M059J (cell line): ENCODE measurements at places on chromosomes 2 and 18. TPM values are rescaled to one million over a fixed set of nuclear protein-coding genes. Genes with fewer than 3 reads are reported as not detected.
A peak's percentile ranks its signal among the peaks of the same experiment; 100 is the strongest.

GRCh38 chr18:72727038-72727655, 140.6 kb downstream of the NETO1 start:
- peak; percentile 1 for DNase-seq

DNA sequence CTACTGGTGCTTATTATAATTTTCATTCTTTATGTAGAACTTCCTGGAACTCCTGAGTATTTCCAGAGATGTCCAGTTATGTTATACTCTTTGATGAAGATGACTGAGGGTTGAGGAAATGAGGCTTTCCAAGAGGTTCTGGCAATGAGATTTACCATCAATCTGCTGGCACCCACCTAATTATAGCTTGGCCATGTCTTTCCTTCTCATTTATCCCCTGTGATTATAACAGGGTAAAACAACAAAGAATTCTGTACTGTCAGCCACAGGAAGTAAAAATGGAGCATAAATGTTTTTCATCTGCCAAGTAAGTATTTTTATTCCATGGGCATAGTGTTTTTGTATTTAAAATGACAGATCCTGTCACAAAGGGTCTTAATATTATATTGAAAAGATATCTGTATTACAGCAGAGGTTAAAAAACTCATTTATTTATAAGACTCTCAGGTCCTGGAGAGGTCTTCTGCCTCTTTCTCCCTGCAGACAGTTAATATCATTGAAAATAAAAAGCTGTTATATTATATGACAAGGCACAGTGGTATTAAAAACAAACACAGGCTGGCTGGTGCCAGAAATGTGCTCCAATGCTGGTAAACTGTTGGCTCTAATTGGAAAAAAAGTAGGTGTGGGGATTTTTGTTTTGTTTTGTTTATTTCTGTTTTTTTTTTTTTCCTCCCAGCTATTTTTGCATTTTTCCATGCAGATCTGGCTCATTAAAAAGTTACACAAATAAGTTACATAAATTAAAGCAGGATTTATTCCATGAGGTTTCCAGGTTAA, 1764.1 kb upstream of the CELF4 start:
- no peak for DNase-seq

Gene PIKFYVE
- total RNA-seq: 12.0 and 16.6 TPM in 2 replicates

DNA sequence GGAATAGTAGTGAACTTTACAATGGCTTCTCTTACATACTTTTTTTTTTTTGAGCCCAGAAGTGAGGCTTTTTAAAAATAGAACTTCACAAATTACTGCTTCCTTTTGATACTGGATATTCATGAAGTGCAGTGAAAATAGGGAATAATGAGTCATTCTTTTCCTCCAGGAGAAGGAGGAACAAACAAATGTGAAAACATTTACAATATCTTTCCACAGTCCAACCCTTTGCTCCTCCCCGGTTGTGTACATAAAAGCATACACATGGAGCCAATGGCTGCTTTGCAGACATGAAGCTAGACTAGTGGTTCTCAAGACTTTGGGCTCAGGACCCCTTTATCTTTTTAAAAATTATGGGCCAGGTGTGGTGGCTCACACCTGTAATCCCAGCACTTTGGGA, 266.9 kb downstream of the GBX2 start:
- no peak for DNase-seq

Gene BOK
- 3.9 and 11.7 TPM in 2 replicates for total RNA-seq

Gene DAW1
- 0.30 TPM in 1 of 2 replicates, not detected in the other for total RNA-seq

DNA sequence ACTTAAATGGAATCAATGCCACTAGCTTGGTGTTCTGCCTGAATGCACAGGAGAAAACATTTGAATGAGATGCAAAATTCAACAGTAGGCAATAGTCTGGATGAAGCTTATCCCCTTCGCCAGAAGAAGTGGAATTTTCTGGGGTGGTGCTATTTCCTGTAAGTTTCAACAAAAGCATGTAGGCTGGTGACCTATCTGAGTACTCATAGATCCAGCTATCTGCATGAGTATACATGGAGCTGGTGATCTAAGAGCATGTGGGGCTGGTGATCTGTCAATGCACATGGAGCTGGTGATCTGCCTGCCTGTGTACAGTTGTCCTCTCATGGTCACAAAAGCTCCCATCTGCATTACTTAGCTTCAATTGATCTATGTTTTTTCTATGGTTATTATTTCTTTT, 71.2 kb downstream of the SLC9A4 start:
- no peak for DNase-seq

DNA sequence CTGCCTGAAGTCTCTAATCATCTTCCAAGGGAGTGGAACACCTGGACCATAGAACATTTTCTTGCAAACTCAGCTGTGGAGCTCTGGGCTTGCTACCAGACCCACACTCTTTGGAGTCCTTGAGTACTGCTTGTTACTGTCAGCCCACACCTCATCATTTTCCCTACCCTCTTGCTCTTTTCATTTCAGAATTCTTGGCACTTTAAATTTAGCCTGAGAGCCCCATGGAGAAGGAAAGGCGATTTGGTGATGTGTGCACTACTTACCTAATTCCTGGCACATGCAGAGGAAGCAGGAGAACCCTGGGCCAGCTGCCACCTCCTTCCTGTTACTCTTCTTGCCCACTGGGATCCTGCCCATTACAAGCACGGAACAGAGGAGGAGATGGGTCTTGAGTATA, 31.7 kb downstream of the TMEM178A start:
- peak; percentile 15 for DNase-seq

GRCh38 chr2:43068631-43069517, 157.5 kb downstream of the ZFP36L2 start:
- peak; percentile 68 for DNase-seq

DNA sequence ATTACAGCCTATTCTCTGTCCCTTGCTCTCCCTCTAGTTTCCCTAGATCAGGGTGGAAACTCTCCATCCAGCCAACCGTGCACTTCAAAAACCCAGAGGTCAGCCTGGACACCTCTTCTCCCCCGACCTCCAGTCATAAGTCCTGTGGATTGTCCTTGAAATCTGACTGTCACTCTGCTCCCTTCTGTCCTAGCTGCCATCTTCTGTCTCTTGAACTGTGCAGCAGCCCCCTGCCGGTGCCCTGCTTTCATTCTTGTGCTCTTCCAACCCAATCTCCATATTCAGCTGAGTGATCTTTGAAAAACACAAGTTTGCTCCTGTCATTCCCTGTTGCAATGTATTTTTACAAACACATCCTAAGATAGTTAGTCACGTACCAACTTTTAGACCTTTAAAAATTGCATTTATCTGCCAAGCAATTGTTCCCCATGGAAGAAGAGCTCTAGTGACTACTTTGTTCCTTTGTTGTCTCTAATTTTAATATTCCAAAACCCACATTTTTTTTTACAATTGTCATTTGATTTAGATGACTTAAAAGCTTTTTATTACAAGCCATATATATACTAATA, 254.3 kb downstream of the CAMKMT start:
- DNase-seq: no peak

Gene RTTN
- total RNA-seq: 12.5 and 18.2 TPM in 2 replicates

DNA sequence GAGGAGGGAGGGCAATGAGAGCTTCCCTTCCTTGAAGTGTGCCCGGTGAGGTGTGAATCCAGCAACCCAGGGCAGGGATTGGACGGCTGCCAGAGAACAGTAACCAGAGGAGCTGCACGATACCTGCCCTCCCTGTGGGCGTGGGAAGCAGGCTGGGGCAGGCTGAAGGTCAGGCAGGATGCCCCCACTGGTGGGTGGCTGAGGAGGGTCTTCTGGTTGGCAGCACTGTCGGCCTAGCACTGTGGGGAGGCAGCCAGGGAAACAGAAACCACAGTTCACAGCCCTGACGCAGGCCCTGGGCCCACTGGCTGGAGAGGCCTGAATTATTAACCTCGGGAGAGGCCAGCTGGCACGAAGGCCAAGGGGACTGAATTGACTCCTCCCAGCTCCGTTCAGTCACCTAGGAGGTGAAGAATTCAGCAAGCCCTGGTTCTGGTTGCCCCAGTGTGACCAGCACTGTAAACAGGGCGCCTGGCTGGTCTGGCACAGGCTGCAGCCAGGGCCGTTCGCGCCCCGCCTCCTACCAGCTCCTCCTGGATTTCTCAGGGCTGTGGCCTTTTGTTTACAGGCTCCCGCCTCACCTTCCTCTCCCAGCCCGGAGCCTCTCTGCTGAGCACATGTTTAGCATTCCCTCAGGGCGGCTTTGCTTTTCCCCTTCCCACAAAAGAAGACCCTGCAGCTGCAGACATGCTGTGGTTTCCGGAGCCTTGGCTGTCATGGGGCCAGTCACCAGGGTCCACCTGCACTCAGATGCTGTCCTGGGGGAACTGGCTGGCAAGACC, 97.8 kb downstream of the B3GNT2 start:
- DNase-seq: peak; percentile 86

Gene ANKRD53
- 0.12 and 0.17 TPM in 2 replicates for total RNA-seq

Gene REG3G
- not detected in 2 replicates for total RNA-seq

GRCh38 chr18:74373428-74373827, 57.8 kb downstream of the C18orf63 start:
- DNase-seq: no peak

DNA sequence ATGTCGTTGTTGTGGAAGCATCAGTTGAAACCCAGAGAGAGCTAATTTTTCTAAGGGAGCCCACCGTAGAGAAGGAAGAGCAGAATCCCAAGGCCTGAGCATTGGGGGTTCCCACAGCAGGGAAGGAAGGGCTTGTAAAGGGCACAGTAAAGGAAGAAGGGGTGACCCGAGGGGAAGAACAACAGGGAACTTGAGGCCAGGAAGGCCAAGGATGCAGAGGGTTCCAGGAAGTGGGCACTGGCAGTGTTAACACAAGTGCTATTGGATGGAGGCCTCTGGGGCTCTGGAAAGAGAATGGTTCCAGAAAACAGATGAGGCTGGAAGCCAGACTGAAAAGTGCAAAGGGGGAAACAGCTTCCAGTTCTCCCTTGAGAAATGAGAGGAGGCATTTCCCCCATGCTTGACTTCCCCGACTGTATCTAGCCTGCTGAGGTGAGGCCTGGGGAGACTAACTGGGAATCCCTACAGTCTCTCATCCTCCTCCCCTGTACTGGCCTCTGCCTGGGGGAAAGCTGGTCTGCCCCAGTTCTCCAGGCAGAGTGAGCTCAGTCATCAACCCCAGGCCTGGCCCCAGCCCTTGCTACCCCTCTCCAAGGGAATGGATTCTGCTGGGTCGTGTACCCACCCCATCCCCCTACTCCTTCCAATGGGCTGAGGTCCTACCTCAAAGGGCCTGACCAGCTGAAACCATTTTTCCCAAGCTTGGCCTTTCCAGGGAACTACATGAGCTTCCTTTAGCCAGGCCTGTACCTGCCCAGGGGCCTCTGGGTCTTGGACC, 43.2 kb upstream of the MRPL33 start:
- no peak for DNase-seq

Gene SLC16A14
- 0.42 and 0.81 TPM in 2 replicates for total RNA-seq

Gene C2orf66
- not detected in 2 replicates for total RNA-seq

GRCh38 chr2:23595601-23596251, 210.7 kb downstream of the KLHL29 start:
- peak; percentile 94 for DNase-seq

Gene CTNNA2
- total RNA-seq: 0.02 TPM in 1 of 2 replicates, not detected in the other

GRCh38 chr2:143229411-143229810, 100.2 kb downstream of the ARHGAP15 start:
- no peak for DNase-seq

DNA sequence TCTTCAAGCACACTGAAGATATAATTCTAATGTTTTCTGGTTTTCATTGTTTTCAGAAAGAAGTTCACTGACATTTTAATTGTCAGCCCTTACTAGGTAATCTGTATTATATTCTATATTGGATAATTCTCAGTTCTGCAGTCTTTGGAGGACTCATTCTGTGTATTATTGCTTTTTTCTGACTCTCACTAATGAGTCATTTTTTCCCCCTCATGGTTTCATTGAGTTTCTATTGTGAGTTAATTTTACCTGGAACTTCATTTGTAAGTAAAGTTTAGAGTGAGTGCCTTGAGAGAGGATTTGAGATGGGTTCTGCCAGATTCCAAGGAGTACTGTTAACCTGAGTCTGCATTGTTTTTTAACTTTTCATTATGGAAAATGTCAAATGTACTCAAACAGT, 90.4 kb upstream of the LYPD1 start:
- DNase-seq: no peak

DNA sequence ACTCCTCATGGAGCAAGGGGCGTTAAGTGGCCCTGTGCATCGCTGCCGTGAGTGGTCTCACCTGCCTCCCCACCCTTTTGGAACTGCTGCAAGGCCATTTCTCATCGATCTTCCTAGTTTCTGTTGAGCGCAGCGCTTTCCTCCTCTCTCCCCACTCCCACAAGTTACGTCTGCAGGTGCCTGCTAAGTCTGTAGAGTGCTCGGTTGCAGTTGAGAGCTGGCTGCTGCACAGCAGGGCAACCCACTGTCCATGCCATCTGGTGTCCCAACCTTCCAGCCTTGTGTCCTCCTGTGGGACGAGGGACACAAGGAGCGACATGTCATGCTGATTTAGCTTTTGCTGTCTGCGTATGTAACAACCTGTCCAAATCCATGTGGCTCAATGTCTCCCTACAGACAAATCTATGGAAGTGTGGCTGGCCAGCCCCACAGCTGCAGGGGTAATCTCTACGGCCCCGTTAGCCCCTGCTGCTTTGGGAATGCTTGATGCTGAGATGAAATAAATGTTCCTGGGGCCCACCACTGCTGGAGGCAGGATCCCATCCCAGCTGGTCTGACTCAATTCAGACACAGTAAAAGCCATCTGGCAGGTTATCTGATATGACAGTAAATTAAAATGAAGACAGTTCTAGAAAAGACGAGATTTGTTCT, 68.1 kb upstream of the TCF7L1 start:
- DNase-seq: no peak

Gene IFIH1
- 70.9 and 90.2 TPM in 2 replicates for total RNA-seq

Gene C2orf72
- total RNA-seq: 1.1 and 1.6 TPM in 2 replicates

GRCh38 chr18:34773378-34773777, 63.3 kb downstream of the DTNA start:
- DNase-seq: peak; percentile 11

Gene SERPINB11
- not detected in 2 replicates for total RNA-seq

Gene TRIB2
- total RNA-seq: 22.3 and 25.2 TPM in 2 replicates

DNA sequence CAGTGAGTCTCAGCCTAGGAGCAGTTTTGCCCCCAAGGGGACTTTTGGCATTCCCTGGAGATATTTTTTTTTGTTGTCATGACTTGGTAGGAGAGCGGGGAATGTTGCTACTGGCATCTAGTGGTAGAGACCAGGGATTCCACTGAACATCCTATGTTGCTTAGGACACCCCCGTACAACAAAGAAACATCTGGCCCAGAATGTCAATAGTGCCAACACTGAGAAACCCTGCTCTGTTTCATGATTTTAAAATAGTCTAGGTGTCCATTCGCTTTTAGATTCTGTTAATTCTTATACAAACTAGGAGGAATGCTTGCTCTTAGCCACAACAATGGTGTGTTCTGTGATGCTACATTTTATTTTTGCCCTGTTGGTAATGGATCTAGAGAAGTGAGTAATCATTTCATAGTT, 225.8 kb upstream of the SIX3 start:
- peak; percentile 54 for DNase-seq

Gene EPHA4
- 5.7 and 18.0 TPM in 2 replicates for total RNA-seq

GRCh38 chr2:193693758-193694157, 1499.0 kb upstream of the TMEFF2 start:
- no peak for DNase-seq

Gene NDUFV2
- 114 and 177 TPM in 2 replicates for total RNA-seq
